ENCODE measurements at places on chromosomes 2 and 18.

- DNase-seq: no peak
Measured at GRCh38 chr2:118801151-118801550, 46.3 kb downstream of the EN1 start.

DNA sequence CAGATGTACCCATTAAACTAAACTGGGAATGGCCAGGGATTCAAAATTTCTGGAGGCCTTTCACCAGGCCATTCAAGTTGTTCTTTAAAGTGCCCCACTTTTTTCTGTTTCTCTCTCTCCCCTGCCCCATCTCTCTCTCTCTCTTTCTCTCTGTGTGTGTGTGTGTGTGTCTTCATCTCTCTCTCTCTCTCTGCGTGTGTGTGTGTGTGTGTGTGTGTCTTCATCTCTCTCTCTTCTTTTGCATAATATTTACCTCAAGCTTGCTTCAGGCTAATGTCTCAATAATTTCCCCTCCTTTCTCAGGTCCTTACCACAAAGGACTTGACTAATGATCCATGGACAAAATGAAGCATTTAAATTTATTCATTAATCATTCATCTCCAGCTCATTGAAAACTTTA lies 164.2 kb upstream of the KLHL14 start:
- DNase-seq: no peak

DNA sequence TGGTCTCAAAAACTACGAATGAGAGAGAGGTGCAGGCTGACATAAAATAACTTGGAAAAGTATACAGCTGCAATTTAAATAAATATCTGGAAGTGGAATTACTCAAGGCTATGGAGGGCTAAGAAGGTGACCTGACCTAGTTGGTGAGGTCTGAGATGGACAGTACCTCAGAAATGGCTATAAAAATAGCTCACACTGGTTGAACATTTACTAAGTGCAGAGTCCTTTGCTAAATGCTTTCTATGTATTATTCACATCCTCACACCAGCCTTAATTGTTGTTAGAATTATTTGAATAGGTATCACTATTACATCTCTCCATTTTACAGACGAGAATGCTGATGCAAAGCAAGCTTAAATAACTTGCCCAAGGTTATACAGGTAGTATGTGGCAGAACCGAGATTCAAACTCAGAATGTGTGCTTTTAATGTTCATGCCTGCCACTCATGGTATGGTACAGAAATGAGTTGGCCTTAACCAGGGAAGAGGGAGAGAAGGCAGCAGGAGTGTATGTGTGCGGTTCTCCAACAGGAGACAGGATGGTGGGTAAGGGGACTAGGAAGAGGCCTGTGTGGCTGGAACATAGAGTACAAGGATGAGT lies 37.4 kb downstream of the MRPL44 start:
- no peak for DNase-seq

DNA sequence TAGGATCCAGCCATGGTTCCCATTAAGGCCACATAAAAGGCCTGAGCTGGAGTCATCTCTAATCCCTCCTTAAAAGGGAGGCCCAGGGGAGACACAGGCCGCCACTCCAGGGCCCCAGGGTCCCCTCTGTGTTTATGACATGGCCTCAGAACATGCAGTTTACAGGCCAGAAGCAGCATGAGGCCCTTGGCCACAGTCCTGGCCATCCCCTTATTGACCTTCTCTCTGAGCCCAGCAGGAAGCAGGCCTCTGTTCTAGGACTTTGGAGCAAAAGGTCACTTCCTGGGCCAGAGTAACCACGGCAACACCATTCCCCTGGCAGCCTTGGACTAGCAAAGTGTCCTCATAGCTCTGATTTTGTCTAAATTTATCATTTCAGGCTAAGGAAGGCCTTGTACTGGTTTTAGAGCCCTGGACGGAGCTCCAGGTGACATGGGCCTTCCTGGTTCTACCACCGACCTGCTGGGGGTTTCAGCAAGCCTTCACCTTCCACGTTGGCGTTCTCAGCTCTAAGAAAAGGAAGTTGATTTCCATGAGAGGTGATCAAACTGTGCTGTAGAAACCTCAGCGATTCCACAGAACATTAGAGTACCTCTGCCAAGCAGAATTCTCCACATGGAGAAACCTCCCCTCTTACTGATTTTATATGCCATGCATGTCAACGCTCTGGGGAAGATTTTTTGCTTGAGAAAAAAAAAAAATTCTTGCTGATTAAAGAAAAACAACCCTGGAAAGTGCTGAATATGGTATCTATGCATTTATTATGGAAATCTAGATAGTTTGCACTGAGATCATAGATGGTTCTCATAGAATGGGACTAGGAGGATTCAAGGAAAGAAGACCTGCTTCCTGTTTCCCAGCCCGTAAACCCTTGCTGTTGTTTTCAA lies 53.7 kb downstream of the HS1BP3 start:
- no peak for DNase-seq

DNA sequence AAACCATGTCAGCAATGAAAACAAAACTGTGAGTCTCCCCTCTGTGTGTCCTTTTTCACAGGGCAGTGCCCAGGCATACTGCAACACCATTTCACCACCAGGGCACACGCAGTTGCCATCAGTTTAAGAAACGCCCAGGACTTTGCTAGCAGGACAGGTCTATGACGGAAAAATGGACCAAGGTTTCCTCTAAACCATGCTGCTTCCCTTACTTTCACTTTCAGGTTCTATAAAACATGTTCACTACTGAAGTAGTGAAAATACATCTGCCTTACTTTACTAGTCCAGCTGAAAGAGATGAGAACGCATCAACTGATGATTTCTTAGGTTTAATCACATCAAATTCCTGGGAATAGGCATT lies 110.5 kb downstream of the TCF4 start:
- no peak for DNase-seq

GRCh38 chr2:181760521-181760920 lies 80.2 kb upstream of the NEUROD1 start:
- no peak for DNase-seq

DNA sequence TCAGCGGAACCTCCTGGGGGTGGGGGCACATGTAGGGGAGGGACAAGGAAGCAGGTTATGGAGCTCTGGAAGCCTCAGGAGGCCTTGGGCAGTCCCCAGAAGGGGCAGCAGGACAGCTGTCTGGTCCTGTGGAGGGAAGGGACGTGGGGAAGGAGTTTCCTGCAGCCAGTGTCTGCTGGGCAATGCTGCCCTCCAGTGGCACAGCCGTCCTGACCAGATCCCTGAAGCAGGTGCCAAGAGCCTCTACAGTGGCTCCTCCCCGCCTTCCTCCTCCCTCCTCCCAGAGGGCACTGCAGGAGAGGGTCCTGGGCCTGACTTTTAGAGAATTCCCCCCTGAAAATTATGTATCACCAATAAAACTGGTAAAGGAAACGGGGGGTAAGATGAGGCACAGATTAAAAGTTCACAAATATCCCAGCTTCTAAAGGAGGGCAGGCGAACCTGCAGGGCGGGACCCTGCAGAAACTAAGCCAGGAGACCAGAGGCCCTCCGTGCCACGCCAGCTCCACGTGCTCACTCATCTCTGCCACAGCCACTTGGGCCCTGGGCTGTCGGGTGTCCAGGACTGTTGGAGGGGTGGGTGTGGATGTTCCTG lies 258.5 kb downstream of the TWIST2 start:
- DNase-seq: no peak

GRCh38 chr2:235605312-235606003 lies 111.6 kb downstream of the AGAP1 start:
- no peak for DNase-seq

Data from activated CD8-positive, alpha-beta memory T cell treated with anti-CD3 and anti-CD28 coated beads for 4 hours (primary cell).